ENCODE measurements at places on chromosomes 13 and 19. TPM values are rescaled to one million over a fixed set of nuclear protein-coding genes. Genes with fewer than 3 reads are reported as not detected.

DNA sequence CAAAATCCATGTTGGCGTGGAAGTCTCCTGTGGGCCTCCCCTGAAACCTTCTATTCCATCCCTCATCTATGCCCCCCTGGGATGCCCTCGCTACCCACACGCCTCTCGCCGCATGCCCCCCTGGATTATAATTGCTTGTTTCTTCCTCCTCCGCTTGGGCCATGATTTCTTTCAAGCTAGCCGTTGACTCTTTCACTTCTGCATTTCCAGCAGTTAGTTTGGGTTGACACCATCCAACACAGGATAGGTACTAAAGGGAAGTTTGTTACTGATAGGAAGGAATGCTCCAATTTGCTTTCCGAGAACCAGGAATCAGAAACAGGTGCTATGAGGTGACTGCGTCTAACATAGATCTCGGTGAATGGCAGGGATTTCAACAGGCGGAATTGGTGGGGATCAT is 7.7 kb upstream of the SLC25A15 start:
- DNase-seq: no peak

- DNase-seq: no peak
Measured at GRCh38 chr19:2013683-2013961, 1.9 kb downstream of the BTBD2 start.

The CRX gene
- not detected for total RNA-seq

The URAD gene
- not detected for total RNA-seq

DNA sequence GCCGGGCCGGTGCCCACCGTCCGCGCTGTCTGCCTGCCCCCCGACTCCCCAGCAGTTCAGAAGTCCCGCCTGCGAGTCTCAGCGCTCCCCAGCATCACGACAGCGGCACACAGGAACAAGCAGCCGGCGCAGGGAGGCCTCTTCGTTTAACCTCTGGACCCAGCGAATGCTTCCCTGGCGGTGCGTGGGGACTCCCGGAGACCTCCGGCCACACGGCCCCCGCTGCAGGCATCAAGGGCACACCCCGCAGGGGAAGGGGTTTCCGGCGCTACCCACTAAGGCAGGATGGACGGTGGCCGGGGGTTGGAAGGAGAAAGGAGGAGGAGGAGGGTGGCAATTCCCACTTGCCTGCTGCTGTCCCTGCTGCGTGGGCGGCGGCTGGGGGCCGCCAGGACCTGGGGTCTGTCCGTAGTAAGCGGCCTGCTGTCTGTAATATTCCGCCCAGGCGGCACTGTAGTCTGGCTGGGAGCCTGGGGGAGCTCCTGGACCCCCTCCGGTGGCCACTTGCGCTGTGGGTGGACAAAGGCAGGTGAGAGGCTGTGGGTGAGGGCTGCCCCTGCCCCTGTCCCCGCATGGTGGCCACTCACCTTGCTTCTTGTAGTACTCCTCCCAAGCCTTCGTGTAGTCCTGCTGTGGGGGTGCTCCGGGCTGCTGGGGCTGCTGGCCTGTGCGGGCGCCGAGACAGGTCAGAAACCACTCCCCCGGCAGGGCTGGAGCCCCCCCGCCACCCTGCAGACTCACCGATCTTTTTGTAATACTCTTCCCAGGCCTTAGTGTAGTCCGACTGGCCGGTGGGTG is 9.6 kb downstream of the KHSRP start:
- DNase-seq: no peak

The FBN3 gene
- total RNA-seq: 2.4 TPM

DNA sequence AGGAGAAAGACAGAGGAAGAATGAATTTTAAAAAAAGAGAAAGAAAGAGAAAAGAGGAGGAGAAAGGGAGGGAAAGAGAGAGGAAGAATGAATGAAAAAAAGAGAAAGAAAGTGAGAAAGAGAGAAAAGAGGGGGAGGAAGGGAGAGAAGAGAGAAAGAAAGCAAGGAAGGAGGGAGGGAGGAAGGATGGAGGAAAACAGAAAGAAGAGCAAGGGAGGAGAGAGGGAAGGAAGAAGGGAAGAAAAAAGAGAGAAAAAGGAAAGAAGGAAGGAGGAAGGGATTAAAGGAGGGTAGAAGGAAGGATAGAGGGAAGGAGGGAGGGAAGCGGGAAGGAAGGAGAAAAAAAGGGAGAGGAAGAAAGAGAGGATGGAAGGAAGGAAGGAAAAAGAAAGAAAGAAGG is 122.3 kb upstream of the ZNF507 start:
- no peak for DNase-seq

DNA sequence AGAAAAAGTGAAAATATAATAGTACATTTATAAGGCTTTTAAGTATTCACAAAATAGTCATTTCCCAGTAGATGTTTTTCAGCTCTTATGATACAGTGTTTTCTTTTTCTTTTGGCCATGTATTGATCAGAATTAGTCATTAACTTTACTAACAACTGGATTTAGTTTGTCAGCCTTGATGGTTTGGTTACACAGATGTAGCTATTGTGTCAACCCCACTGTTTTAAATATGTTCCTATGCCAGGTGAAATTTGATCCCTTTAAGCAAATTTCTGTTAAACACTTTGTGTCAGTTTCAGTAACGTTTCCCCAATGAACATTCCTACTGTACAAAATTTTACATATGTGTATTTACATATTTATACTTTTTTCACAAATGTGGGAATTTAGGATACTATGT is 261.5 kb upstream of the STARD13 start:
- DNase-seq: no peak

DNA sequence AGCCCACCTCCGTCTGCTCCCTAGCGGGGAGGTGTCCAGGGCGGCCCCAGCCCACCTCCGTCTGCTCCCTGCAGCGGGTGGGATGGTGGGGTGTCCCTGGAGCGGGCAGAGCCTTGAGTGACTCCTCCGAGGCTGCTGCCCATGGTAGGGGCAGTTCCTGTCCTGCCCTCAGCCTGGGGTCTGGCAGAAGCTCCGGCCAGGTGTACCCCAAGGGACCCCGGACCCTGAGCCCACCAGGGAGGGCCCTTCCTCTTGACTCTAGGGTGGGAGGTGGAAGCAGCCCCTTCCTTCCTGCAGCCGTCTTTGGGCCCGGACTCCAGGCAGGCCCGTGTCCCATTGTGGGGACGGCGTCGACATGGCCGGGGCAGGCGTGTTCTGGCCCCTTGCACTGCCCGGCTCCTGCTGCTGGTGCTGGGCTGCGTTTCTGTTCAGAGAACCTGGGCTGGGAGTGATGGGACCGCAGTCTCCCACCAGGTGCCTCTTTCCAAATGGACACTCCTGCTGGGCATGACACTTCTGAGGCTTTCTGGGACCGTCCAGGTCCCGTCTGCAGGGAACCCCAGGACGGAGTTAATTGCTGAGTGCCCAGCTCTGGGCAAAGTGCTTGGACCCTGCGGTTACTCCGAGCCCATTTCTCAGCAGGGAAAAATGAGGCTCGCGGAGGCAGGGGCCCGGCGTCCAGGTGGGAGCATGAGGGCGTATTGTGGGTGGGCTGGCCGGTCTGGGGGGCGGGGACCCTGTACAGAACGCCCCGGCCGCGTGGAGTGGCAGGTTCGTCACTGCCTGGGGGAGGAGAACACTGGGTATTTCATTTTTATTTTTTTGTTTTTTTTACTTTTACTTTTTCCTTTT is 19.8 kb downstream of the ARID3A start:
- DNase-seq: no peak

DNA sequence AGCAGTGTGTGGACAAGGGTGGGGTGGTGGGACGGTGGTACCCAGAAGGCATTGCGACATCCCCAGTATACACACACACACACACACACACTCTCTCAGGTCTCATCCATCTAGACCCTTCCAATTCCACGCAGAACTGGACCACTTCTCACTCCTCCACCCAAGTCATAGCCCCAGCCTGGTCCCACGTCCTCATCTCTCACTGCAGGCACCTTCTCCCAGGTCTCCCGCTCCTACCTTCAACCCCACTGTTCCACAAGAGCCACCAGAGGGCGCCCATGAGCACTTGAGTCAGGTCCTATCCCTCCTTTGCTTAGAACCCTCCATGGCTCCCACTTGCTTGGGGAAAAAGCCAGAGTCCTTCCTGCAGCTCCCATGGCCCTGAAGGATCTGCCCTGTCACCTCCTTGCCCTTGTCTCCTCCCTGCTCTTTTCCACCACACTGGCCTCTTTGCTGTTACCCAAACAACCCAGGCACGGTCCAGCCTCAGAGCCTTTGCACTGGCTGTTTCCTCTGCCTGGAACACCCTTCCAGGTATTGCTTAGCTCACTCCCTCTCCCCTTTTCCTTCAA is 62.6 kb downstream of the IER2 start:
- no peak for DNase-seq

- no peak for DNase-seq
Measured at GRCh38 chr13:67914535-67914934, 684.4 kb upstream of the PCDH9 start.

DNA sequence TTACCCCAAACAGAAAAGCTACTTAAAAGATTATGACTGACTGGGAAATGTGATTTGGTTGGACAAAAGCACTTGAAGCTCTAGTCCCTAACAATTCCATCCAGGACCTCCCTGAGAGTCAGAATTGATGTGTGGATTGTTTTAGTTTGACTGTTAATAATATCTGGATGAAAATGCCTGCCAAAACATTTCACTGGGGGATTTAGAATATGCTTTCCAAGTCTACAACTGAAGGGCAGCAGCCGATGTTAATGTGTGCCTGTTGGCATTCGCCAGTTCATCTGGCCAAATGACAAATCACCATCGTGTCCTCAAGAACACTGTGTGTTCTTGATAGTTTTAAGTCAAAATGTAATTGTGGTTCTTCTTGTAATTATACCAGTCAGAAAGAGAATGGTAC is 76.0 kb upstream of the TSC22D1 start:
- DNase-seq: no peak

The VSTM1 gene
- 0.87 TPM for total RNA-seq

- no peak for DNase-seq
Measured at GRCh38 chr13:71546881-71547280, 320.1 kb downstream of the DACH1 start.

The NLRP7 gene
- 0.16 TPM for total RNA-seq

DNA sequence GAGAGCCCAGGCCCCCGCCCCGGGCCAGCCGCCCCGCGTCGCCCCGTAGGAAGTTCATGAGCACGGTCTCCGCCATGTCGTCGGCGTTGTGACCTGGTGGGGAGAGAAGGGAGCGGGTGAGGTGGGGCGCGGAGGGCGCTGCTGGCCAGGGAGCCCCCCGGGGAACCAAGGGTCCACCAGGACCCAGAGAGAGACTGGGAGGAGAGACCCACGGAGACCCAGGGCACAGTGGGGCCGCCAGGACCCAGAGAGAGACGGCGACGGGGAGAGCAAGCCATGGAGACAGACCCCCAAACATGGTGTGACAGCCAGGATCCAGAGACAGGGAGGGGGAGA is 9.2 kb downstream of the CTU1 start:
- DNase-seq: no peak
